ENCODE measurements at places on chromosomes 2 and 18.

DNA sequence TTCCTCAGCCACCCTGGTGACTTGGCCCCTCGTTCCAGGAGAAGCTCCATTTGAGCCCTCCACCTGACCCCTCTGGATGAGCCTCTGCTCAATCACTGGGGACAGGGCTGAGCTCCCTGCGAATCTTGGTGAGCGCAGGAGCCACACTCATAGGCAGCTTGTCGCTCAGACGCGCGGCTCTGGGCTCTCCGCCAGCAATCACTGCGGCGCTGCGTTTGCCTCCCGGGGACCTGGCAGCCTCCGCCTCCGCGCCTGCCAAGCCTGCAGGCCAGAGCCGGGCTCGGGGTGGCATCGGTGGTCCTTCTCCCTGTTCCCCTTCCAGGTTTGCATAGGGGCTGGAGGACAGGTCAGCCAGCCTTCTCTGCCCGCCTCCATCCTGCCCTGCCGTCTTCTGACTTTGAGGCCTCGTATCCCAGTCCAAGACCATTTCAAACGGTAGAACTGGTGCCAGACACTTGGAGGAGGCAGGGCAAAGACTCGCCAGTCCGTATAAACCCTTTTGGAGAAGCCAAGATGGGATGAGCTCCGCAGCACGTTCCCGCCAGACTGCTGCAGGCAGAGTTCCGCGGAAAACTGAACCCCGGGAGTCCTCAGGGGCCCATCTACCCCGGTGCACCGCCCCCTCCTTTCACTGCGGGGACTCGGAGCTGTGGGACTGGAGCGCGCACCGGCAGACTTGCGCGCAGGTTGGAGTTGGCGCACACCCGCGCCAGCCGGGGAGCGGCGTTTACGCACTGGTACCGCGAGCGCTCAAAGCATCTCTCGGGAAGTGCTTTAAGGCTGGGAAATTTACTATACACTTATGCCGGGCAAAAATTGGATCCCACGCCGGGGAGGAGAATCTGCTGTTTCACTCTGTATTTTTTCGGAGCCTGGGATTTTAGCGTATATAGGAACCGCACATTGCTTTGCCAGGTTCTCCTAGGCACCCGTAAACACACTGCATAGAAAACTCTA lies 1.1 kb upstream of the TACR1 start:
- no peak for DNase-seq

- DNase-seq, result no peak
Measured at GRCh38 chr2:155157711-155158110, 459.2 kb downstream of the KCNJ3 start.

DNA sequence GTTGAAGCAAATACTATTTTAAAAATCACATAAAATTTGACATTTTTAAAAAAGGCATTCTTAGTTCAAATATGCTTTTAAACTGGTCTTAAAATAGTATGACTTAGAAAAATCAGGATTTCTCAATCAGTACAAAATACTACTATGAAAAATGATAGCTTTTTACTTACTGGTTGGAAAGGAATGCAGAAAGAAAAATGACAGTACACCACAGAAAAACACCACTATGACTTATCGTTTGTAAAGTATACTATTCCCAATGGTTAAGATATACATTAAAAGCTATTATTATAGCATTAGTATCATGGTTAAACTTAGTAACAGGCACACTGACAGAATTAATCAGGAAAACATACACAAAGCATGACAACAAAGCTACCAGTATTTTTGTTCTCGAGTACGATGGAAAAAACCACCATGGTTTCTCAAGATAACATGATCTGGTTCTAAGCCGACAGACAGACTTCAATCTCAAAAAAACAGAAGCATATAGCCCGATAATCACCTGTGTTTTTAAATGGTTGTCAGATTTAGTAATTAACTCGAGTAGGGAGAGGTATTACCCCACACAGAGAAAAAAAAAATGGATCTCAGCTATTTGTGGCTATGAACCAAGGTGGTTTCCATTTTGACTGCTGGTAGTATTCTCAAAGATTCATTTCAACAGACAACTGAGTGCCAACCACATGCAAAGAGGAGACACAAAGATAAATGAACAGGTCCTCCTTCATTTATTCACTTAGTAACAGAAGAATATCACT lies 39.1 kb downstream of the CUL3 start:
- DNase-seq, result no peak

DNA sequence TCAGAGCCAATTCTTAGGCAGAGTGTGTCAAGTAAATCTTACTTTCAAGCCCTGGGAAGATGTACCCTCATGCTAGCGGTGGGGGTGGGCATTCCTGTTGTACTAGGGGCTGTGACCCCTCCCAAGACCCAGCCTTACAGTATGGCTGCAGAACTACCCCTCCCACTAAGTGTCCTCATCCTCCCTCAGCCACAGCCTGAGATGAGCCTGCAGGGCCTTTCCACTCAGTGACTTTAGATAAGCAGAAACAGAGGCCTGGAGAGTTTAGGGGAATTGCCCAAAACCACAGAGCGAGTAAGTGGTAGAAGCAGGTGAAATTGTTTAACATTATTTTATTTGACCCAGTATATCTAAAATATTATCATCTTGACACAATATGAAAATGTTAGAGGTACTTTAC lies 36.6 kb downstream of the TTC32 start:
- no peak for DNase-seq

GRCh38 chr18:12315911-12316310 lies 7.9 kb downstream of the TUBB6 start:
- DNase-seq, result no peak

GRCh38 chr2:204967199-204967960 lies 422.1 kb downstream of the PARD3B start:
- DNase-seq, result no peak

GRCh38 chr18:46061387-46061786 lies 10.7 kb downstream of the PSTPIP2 start:
- no peak for DNase-seq

GRCh38 chr2:37390777-37391176 lies 46.3 kb downstream of the QPCT start:
- no peak for DNase-seq

DNA sequence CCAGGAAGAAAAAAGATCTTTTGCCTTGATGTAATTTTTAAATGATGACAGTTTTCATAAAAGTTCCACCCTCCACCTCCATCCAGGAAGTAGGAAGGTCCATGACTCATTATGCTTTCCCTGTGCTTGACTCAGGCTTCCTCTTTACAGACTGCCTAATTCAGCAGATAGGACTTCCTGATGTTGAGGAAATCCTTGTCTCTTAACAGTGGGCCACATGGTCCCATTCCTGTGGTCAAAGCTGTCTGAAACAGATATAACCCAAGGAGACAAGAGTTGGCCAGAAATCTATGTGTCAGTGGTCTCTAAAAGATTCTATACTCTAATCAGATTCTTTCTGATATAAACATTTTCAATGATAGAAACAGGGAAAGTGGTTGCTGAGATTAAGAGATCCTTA lies 119.1 kb downstream of the BAZ2B start:
- no peak for DNase-seq

DNA sequence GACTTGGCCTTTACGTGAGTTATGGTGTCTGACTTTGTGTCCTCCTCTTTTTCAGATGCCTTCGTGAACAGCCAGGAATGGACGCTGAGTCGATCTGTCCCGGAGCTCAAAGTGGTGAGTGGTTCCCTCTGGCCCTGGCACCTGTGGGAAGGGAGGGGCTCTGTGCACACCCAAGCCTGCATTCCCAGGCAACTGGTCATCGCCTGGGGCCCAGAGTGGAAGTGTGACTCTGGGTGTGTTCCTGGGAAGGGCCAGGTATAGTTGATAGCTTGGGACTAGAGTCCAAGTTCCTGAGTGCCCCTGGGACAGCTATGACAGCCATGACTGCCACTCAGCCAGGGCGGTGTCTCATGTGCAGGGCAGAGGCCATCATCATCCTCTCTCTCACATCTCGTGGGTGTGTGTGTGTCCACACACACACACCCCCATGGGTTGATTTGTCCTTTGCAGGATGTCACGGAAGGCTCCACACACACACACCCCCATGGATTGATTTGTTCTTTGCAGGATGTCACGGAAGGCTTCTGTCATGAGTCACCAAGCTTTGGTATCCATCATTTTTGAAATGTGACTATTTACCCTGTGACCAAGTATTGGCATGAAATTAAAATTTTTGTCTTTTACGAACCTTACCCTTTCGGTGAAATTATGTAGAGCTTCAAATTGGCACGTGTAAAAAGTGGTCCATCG lies 215.4 kb downstream of the AGAP1 start:
- DNase-seq, result no peak

- DNase-seq, result no peak
Measured at GRCh38 chr2:26982102-26982742, 11.8 kb downstream of the MAPRE3 start.

GRCh38 chr2:26598336-26598995 lies 42.7 kb downstream of the CIB4 start:
- no peak for DNase-seq

DNA sequence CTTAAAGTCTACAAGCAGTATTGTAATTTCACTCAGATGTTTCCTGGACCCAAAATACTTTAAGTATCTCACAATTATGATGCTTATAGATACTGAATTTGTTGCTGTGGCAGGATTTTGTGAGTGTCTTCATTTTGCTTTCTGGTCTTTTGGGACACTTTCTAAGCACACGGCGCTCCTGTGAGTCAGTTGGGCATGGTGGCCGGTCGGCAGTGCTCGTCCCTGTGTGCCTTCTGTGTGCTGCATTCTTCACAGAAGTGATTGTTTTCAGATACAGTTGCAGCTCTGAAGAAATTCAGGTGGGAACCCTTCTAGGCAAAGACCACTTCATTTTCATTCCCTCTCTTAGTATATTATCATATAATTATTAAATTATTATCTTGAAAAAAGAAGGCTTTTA lies 273.3 kb downstream of the ZNF407 start:
- DNase-seq, result no peak

DNA sequence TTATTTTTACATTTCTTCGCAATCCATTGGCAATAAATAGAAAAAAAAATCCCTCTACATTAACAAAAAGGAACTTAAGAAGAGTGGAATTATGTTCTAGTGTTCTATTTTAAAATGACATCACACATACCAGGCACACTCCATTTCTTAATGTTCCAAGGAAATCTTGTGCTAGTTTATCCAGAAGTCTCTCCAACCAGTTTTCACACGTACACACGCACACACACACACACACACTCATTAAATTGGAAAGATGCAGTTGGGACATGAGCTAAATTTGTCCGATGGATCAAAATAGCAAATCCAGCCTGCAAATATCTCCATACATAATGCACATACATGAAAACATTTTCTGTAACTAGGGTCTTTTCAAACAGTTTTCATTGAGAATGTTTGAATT lies 78.3 kb downstream of the KCNJ3 start:
- DNase-seq, result no peak

- DNase-seq, result no peak
Measured at GRCh38 chr2:70735071-70735470, 32.9 kb downstream of the ADD2 start.

DNA sequence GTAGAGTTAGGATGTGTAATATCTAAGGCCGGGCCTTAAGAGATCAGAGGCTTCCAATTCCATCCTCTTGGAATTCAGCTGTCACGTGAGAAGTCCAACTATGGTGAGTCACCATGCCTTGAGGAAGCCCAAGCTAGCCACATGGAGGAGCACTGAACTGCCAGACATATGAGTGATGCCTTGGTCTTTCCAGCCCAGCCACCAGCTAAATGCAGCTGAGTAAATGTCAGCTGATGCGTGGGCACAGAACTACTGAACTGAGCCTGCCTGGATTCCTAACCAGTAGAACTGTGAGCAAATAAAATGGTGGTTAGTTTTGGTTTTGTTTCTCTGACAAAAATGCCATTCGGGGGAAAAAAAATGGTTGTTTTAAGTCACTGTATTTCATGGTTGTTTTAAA lies 153.7 kb upstream of the SERTAD2 start:
- no peak for DNase-seq

DNA sequence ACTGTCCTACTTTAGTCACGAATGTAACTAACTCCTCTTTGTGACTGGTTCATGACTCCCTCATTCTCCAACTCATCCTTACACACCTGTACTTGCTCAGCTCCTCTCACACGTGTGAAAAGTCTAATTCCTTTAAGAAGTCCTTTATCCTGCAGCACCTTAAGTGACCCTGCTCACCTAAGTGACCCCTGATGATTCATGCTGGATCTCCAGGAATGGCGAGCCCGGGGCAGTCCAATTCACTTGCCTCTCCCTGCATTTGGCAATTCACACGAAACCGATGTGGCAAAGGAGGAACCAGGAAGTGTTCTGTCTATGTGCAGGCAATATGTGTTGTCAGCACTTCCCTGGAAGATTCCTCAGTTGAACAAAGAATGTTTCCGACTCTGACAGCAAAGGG lies 189.8 kb upstream of the NABP1 start:
- no peak for DNase-seq

DNA sequence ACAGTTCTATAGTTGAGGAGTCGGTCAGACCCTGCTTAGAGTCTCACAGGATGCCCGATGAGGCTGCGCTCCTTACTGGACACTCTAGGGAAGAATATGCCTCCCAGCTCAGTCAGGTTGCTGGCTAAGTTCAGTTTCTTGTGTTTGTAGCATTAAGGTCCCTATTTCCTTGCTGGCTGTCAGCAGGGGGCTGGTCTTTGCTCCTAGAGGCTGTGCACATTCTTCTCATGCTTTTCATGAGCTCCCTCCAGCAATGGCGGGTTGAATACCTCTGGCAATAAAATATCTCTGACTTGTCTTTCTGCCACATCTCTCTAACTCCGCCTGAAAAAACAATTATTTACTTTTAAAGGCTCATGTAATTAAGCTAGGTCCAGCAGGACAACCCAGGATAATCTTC lies 79.4 kb upstream of the DNAJC10 start:
- no peak for DNase-seq

GRCh38 chr2:173286153-173286809 lies 68.4 kb upstream of the CDCA7 start:
- no peak for DNase-seq

- no peak for DNase-seq
Measured at GRCh38 chr2:148590612-148591011, 53.9 kb upstream of the EPC2 start.

GRCh38 chr2:27823135-27823534 lies 51.6 kb downstream of the MRPL33 start:
- DNase-seq, result no peak

GRCh38 chr2:42868874-42869273 lies 76.5 kb upstream of the HAAO start:
- DNase-seq, result no peak

DNA sequence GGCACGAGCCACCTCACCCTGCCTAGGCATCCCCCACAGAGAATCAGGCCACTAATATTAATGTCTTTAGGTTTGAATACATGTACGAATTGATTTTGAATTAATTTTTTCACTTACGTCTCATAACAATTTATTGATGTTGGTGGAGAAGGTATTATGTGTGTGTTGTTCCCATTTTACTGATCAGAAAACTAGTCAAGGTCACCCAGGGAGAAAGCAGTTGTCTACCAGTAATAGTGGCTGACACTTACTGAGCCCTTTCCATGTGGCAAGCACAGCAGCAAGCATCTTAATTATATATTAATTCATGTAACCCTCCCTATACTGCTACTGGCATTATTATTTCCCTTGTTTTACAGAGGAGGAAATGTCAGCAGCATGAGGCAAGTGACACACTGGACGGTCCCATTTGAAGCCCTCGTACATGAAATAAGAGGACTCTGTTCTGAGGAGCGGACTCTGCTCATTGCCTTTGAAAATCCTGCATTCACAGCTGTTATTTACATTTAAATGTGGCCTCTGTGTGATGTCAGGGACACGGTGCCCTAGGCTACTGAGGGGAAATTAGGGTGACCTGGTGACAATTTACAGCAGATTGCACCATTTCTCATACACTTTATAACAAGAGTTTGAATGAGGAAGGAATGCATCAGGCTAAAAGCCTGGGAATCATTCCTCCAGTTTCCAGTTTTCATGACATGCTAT lies 30.9 kb upstream of the KCNE4 start:
- no peak for DNase-seq
